Myocyte (in vitro differentiated cells): ENCODE measurements at places on chromosomes 5 and 9.

GRCh38 chr9:133420392-133420827, 1.8 kb upstream of the ADAMTS13 start:
- DNase-seq: no peak

DNA sequence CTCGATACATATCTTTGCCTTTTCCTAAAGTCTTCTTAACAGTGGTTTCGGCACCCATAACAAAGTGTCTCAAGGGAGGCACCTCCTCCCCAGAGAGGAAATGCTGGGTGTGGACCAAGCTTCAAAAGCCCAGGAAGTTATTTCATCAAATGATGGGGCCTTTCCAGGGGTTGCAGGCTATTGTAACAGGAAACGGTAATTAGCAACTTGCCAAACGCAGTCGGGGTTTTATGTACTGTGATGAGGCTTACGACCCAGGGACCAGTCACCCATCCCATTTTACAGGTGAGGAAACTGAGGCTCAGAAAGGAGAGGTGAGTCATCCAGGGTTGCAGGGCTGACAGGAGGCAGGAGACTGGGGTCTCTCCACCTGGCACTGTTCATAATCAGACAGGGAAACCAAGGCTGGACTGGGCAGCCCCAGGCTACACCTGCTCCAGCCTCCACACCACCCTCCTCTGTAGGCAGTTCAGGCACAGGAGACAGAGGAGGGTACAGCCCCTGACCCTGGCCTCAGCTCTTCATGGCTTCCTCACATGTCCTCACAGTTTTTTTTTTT, 30.0 kb upstream of the SUSD3 start:
- DNase-seq: no peak

DNA sequence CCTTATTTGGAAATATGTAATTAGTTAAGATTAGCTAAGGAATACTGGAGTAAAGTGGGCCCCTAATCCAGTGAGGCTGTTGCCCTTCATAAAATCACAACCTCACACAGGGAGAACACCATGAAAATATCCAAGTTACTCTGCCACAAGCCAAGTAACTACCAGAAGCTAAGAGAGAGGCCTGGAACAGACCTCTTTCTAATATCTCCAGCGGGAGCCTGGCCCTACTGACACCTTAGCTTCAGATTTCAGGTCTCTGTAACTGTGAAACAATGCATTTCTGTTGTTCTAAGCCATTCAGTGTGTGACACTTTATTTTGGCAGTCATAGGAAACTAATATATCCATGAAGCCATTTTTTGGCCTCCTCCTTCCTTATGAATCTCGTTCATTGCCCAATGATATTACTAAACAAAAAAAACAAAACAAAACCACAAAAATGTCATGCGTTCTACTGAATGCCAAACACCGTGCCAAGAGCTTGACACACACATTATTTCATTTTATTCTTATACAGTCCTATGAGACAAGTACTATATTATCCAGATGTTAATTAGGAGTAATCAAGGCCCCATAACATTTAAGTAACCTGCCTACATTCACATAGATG, 699.0 kb downstream of the MAT2B start:
- peak; percentile 39 for DNase-seq

GRCh38 chr9:112555844-112556482, 69.3 kb downstream of the KIAA1958 start:
- no peak for DNase-seq

DNA sequence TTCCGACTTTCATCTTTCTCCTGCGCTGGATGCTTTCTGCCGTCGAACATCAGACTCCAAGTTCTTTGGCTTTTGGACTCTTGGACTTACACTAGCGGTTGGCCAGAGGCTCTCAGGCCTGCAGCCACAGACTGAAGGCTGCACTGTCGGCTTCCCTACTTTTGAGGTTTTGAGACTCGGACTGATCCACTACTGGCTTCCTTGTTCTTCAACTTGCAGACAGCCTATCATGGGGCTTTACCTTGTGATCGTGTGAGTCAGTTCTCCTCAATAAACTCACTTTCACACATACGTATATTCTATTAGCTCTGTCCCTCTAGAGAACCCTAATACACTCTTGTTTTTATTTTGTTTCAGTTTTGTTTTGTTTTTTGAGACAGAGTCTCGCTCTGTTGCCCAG, 10.3 kb downstream of the FKBP15 start:
- no peak for DNase-seq

GRCh38 chr9:70641631-70642030, 227.2 kb upstream of the KLF9 start:
- no peak for DNase-seq

DNA sequence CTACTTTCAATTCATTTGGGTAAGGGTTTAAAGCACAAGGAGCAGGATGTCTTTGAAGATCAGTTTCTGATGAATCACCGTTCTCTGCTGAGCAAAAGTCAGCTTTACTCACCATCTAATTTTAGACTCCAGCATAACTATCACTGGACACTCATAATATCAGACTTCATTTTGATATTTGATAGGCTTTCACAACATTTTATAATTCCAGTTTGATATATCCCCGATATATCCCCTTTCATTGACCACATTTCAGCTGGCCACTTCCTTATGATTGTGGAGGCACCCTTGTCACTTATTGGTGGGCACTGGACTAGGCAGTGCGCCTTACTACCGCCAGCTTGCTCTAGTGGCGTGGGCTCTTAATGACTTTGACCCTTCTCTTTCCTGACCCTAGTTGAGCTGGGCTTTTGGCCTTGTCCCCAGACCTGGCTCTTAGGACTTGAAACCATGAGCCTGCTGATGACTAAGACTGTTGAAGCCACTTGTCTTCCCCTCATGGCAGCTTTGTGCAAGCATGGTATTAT, 46.8 kb downstream of the CYSTM1 start:
- peak; percentile 87 for DNase-seq

DNA sequence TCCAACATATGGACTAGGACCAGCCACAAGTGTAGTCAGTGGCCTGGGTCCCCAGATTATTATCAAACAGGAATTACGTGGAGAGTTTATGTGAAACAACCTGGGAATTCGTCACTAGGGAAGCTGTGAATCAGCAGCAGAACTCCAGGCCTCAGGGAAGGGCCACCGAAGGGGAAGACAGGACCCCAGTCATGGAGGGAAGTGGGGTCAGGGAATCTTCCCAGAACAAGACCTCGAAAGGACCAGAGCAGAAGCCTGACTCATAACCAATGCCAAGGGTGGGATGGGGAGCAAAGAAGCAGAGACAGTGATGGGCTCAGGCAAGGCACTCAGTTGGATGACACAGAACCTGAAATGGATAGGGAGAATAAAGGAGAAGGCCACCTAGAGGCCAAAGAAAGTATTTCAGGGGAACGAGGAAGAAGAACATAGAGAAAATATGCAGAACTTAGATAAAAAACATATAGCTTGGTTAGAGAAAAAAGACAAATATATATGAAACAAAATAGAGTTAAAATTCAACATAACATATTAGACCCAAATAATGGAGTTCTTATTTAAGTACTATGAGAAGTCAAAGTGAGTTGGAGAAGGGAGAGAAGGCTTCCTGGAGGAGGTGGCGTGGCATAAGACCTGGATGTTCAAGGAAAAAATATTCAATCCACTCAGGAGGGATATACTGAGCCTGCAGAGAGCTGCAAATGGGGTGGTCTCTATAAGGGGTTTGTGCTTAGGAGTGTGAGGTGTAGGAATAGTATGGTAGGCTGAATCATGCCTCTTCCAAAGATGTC, 66.7 kb upstream of the CAST start:
- DNase-seq: no peak

- DNase-seq: peak; percentile 71
Observed at GRCh38 chr9:123562844-123563346, 206.9 kb downstream of the CRB2 start.

- DNase-seq: no peak
Observed at GRCh38 chr5:33901156-33901555, 9.4 kb upstream of the ADAMTS12 start.

DNA sequence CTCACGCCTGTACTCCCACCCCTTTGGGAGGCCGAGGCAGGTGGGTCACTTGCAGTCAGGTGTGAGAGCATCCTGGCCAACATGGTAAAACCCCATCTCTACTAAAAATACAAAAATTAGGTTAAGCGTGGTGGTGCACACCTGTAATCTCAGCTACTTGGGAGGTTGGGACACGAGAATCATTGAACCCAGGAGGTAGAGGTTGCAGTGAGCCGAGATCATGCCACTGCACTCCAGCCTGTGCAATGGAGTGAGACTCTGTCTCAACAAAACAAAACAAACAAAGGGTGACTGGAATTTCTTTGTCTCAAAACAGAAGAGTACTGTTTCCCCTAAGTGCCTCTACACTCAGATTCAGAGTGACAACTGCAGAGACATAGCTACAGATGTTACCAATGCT, 116.1 kb downstream of the AP3B1 start:
- no peak for DNase-seq
